ENCODE measurements at places on chromosomes 1 and 21.

DNA sequence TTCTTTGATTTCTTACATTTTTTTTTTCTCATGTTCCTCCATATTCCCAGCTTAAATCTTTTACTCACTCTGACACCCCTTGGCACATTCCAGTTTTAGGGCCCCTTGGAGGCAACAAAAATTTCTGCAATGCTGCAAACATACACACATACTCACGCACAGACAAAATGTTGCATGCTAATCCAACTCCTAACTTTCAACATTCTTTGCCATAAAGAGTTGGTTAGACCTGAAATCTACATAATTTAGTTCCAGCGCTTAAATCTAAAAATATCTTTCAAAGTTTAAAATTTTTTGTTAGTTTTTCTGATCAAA lies 103.9 kb downstream of the PTPN14 start:
- no peak for DNase-seq

DNA sequence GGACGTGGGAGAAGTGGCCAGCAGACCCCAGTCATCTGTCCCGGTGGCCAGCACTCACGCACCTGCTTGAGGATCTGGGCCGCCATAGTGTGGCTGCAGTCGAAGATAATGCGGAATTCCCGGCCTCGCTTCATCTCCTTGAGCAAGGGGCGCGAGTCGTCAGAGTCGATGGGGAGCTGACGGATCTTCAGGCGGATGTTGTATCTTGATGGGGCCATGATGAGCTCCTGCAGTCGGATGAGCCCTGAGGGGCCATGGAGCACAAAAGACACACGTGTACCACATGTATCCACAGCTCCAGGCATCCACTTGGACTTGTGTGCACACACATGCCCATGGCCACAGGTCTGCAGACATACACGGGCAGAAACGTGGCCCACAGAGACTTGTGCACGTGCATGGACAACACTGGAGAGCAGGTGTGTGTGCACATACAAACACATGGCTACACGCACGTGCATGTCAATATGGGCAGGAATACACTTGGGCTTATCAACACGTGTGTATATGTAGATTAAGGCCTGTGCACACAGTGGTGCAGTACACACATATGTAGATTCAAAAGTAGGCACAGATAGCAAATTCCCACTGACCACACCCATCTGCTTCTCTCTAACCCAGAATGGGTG lies 162.1 kb downstream of the GRIK3 start:
- DNase-seq, result no peak

GRCh38 chr1:33434363-33434750 lies 3.5 kb upstream of the PHC2 start:
- DNase-seq, result no peak

GRCh38 chr1:177944016-177944949 lies 25.6 kb downstream of the SEC16B start:
- no peak for DNase-seq

DNA sequence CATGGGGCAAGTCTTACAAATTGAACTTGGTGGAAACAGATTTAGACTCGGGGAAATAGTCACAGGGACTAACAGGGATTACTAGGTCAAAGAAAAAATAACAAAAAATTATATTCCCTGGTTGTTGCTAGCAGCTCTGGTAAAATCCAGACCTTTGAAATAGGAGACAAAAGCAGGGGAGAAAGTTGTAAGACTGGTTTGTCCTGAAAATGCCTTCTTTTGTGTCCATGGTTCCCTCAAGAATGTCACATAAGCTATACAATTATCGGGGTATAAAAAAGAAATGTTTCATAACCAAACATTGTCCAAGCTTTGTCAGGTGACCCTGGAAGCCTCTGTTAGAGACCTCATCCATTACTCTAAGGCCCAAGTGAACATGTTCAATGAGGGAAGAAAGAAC lies 33.1 kb downstream of the KIAA0319L start:
- DNase-seq, result no peak

DNA sequence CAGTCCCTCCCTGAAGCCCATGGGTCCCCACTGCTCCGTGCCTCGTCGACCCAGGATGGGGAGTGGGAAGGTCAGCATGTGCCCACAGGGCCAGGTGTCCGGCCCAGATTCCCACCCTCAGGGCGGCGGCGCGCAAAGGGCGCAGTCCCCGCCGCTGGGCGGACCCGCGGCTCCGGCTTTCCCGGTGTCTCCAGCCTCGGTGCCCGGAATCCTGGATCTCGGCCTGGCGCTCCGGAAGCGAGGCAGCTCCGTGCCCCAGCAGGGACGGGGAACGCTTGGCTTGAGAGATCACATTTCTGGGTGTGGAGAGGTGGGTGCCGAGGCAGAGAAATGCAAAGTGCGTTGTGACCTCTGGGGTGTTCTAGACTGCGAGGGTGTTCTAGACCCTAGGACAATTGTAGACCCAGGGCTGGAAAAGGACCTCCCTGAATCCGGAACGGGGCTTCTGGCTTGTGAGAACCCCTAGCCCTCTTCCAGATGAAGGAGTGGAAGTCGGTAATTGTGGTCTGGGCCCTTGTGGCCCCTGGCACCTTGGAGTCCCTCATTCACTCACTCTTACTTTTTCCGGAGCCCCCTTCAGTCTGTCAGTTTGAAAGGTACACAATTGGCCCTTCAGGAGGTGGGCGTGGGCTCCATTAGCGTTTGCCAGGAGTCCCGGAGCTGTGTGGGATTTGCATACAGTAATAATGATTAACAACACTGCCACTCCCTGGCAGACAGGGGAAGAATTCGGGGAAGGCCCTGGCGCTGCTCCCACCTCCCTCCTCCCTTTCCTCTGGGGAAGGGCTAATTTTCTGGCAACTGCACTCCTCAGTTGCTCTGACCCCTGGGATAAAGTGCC lies 1.6 kb upstream of the KCND3 start:
- DNase-seq, result peak; percentile 50

- DNase-seq, result no peak
Measured at GRCh38 chr1:235624721-235625333, 24.8 kb downstream of the GNG4 start.

DNA sequence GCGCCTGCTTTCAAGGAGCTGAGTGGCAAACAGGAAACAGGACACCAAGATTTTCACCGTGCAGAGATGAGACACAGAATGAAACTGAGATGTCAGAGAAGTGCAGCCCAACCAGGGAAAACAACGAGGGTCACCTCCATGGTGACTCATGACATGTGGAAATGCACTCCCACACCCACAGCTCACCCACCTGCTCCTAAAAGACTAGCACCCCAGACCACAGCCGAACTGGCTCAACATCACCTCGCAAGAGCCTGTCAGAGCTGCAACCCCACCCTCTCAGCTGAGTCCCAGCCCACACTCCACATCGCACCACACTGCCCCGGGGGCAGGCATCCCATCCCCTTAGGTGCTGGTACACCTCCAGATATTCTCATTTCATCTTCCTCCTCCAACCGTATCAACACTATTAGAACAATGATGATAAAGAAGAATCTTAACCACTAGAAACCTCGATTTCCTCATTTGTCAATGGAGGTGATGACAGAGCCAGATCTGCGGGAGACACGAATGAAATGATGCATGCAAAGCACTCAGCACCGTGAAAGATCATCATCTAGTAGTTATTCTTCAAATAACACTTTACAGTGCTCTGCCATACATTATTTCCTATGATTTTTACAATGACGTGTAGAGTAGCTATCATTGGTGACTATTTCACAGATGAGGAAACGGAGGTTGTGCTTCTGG lies 103.2 kb downstream of the DMRTB1 start:
- DNase-seq, result no peak

DNA sequence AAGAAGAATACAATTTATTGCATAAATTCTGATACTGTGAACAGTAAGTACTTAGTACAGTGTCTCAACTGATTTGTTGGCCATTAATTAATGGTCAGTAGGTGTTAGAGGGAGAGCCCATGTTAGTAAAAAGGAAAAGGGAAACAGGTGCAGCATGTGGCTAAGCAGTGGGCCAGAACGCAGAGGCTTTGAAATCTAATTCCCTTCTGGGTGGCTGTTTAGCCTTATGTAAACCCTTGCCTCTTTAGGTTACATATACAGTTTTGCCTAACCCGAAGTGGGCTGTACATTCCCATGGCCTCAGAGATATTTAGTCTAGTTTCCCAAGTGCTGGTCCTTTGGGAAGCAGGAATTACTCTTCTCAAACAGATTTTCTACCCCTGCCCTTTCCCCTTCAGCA lies 43.5 kb upstream of the BCL9 start:
- no peak for DNase-seq

- no peak for DNase-seq
Measured at GRCh38 chr1:17533201-17533600, 6.3 kb upstream of the ARHGEF10L start.

- no peak for DNase-seq
Measured at GRCh38 chr1:151511636-151512215, 539 bp downstream of the CGN start.

DNA sequence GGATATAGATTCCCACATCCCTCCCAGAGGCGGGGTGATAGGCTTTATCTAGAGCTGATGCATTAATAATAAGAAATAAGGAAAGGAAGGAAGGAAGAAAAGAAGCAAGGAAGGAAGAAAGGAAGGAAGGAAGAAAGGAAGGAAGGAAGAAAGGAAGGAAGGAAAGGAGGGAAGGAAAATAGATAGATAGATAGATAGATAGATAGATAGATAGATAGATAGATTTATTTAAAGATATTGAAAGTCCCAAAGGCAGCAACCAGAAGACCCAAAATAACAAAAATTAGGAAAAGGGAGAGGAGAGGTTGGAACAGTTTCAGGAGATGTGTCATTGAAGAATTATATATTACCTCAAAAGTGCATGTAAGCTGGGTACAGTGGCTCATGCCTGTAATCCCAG lies 12.2 kb upstream of the SLC26A9 start:
- DNase-seq, result no peak

DNA sequence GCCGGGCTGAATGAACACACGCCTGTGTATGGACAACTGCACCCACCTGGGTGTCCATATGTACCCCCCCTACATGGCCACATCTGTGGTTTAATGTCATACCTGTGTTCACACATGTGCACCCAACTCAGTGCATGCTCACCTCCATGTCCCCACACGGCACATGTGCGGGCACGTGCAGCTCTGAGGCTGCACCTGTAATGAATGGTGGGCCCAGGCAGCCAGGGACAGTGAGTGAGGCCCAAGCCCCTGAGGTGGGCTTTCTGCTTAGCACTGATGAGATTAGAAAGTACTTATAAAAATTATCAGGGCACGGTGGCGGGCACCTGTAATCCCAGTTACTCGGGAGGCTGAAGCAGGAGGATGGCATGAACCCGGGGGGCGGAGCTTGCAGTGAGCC lies 42.5 kb upstream of the CSF3R start:
- no peak for DNase-seq

- no peak for DNase-seq
Measured at GRCh38 chr1:101238031-101238628, 1.3 kb downstream of the S1PR1 start.

DNA sequence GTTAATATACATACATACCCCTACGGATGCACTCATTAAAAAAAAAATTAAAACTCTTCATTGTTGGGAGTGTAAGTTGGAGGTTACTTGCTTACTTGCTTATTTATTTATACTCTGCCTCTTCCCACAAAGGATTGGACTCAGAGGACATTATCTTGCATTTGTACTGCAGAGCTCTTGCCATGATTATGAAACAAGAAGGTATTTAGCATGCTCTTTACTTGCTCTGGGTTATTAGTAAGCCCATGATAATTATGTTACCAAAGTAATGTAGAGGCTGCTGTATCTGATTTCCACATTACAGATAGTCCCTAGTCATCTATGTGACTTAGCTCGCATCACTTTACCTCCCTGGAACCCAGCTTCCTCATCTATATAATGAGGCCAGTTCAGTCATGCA lies 355.1 kb upstream of the PTBP2 start:
- no peak for DNase-seq

DNA sequence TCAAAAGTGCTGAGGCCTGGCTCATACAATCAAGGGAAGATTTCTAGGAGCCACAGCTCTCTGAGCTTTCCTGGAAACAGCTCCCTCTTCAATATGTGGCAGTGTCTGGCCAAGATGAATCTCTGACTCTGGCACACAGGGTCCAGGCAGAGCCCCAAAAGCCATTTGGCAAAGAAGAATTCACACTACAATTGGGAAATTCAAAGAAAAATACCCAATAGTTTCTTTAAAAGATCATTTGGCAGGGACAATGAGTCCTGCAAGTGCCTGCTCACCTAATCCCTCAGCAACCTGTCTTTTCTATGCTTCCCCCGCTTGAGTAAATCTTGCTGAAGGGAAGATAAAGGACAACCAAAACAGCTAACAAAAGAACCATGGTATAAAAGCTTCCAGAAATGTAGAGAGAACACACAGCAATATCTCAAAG lies 124.6 kb downstream of the TGFBR3 start:
- peak; percentile 43 for DNase-seq

GRCh38 chr1:107480548-107481415 lies 339.9 kb downstream of the NTNG1 start:
- no peak for DNase-seq

- no peak for DNase-seq
Measured at GRCh38 chr1:81477710-81478109, 323.0 kb upstream of the ADGRL2 start.

DNA sequence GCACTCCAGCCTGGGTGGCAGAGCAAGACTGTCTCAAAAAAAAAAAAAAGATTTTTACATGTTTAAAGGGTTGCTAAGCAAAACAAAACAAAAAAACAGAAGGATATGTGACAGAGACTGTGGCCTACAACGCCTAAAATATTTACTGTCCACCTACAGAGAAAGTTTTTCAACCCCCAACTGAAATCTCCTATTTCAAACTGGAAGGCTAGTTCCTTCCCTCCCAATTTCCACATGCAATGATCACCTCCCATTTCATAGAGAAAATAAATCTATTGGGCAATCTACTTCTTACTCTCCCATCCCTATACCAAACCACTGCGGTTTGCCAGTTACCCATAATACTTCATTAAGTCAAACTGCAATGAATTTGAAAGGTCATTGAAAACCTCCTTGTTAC lies 74.2 kb downstream of the ST3GAL3 start:
- DNase-seq, result no peak

GRCh38 chr1:48026275-48026674 lies 29.1 kb upstream of the TRABD2B start:
- DNase-seq, result no peak

DNA sequence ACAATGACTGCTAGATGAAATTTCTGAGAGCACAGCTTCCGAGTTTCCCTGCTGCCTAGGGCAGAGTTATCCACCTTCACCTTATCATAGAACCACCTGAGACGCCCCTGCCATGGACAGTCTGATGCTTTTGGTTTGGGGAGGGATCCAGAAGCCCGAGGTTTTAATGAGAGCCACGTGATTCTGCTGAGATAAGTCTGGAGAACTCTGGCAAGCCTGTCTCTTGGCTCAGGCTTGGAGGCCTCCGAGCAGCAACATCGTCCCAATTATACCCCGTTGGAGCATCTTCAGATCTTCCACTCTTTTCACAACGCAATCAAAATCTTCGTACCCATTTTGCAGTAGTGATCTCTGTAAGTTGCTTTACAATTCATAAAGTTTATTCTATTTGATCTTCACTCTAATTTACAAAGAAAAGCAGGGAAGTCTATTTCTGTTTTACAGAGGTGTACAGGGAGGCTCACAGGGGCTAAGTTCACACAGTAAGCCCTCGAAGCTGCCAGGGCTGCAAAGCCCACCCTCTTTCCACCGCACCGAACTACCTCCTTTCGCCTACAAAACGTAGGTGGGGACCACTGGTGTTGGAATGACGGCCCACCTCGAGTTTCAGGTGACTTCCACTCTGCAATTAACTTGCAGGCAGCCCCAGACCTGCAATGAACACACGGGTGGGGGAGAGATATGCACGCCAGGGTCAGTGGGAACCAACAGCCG lies 513 bp upstream of the HHAT start:
- DNase-seq, result no peak
